ENCODE measurements at places on chromosomes 2 and 18. TPM values are rescaled to one million over a fixed set of nuclear protein-coding genes. Genes with fewer than 3 reads are reported as not detected.

TNS1 gene
- 149 TPM for total RNA-seq

TUBB8B gene
- 0.34 TPM for total RNA-seq

- DNase-seq, result no peak
Observed at GRCh38 chr2:101405351-101405899, 18.1 kb upstream of the CREG2 start.

- DNase-seq, result no peak
Observed at GRCh38 chr2:17821080-17821479, 4.8 kb downstream of the MSGN1 start.

GRCh38 chr2:238462782-238463396 lies 36.2 kb downstream of the ASB1 start:
- no peak for DNase-seq

PROKR1 gene
- not detected for total RNA-seq

DNA sequence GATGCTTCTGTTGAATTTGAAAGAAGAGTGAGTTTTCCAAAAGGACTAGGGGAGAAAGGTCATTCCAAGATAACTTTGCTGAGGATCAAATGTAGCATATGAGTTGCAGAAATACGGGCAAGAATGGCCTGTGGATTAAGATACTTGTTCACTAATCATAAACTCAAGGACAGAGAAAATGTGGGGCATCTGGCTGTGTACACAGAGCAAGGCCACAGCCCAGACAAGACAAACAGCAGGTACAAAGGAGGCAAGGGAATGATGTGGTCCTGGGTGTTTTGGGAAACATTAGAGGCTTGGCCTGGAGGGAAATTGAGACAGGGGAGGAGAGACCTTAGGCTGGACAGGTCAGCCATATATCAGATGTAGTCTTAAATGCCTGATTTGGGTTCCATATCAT lies 254.8 kb downstream of the TTC32 start:
- DNase-seq, result no peak

DNA sequence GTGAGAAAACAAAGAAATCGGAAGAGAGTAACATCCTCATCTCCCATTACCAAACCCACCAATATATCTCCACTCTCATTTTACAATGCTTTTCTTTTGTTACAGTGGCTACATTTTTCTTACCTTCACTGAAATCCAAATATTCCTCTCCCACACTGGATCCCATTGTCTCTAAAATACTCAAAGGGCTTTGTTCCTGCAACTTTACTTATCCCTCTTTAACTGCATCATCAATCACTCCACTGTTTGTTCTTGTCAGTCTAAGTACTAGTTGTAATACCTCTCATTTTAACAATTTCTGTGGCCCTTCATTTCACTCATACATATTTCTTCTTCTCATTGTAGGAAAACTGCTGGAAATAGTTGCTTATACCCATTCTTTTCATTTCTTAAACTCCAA lies 464.2 kb upstream of the PIK3C3 start:
- DNase-seq, result no peak

GRCh38 chr2:236823963-236824362 lies 254.3 kb downstream of the ACKR3 start:
- DNase-seq, result no peak

Data from left colon (tissue), 2 donors.